ENCODE measurements at places on chromosomes 3 and 15. TPM values are rescaled to one million over a fixed set of nuclear protein-coding genes. Genes with fewer than 3 reads are reported as not detected.

- no peak overlapping the region for H3K4me3 ChIP-seq
- H3K27ac ChIP-seq: no peak overlapping the region
- DNase-seq: no peak
- H3K27me3 ChIP-seq: no peaks in the 10 kb centered on the region
- no peaks in the 10 kb centered on the region for H3K36me3 ChIP-seq
Observed at GRCh38 chr15:85984241-85984640, 95.4 kb upstream of the AGBL1 start.

DNA sequence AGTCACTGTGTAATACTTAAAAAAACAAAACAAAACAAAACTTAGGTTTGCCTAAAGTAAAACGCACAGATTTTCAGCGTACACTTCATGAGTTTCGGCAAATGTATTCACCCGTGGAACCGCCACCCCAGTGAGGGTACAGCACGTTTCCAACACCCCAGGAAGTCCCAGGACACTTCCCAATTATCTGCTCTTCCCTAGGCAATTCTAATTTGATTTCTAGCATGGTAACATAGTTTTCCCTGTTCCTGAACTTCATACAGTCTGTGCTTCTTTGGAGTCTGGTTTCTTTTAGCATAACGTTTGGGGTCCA is 497 bp upstream of the CLASP2 start:
- H3K4me1 ChIP-seq: peaks cover 12% of the 10 kb centered on the region
- no peak for DNase-seq
- no peaks in the 10 kb centered on the region for H3K36me3 ChIP-seq
- H3K27ac ChIP-seq: peak overlapping the region; percentile 100

- DNase-seq: no peak
Observed at GRCh38 chr3:189353318-189353965, 181.7 kb downstream of the TPRG1 start.

DNA sequence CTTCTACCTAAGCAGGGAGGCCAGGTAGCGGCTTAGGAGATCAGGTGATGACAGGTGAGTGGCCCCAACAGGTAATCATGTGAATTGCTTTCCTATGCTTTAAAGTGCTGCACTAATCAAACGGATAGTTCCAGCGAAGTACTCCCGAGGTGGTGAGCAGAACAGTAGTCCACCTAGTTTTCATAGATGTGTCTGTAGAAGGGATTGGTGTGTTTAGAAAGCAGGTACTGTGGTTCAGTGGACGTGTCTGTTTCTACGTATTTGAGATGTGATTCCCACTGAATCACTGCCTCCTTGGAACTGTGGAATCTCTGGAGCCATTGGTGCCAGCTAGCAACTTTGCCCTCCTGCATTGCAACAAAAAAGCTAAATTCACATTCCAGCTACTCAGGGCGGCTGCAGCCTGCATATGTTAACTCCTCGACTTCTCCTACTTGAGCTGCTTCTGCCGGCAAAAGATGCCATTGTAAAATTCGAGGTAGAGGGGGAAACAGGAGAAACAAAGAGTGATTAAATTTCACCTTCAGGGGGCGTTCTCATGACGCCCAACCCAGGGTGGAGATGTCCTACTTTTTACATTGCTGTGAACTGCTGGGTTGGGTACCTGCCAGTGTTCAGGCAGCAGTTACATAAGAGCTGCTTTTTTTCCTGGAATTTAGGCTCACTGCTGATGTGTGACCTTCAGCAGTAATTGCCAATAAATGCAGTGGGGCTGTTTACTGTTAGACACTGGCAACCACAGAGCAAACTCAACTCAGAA is 227.3 kb downstream of the ITPR1 start:
- H3K27ac ChIP-seq: peak overlapping the region; percentile 18
- DNase-seq: peak; percentile 78
- peaks cover 1% of the 10 kb centered on the region for H3K36me3 ChIP-seq
- peaks cover 56% of the 10 kb centered on the region for H3K4me1 ChIP-seq
- H3K4me3 ChIP-seq: no peak overlapping the region

DNA sequence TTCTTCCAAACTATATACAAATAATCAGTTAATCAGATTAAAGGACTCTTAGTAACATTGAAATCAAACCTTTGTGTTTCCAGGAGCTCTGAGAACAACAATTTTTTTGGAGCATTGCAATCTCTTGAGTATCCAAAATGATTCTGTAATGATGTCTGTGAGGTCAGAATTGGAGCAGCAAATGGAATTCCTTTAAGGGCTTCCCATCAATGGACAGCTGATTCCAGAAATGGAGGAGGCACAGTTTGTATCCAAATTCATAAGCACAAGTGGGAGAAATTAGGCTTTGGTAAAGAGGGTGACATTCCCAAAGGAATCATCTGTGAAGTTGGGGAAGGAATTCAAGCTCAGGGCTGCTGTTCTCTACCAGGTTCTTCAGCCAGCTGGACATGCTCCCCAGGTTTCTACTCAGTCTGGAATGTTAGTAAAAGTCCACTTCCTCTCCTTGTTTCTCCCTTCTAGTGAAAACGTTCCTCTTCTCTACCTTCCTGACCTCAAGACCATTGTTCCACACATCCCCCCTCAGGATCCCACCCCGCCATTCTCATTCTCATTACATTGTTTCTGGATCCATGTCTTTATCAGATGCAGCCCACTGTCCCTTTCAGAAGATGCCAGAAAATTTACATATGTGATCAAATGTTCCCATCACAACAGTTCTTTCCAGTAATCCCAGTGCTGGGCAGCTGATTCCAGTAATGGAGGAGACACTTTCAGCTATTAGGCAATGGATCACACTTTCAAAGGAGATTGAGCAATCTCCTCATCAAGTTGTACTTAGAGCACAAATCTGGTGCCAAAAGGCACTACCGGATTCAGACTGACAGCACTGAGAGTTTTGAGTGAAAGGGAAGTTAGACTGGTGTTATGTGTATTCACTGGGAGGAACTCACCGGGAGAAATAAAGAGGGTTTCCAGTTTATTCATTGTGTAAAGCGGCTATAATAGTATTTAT is 391.3 kb upstream of the TPRG1 start:
- no peaks in the 10 kb centered on the region for H3K27me3 ChIP-seq
- DNase-seq: peak; percentile 34
- no peak overlapping the region for H3K4me3 ChIP-seq

ACTC1 gene
- 17,901 TPM for total RNA-seq

DNA sequence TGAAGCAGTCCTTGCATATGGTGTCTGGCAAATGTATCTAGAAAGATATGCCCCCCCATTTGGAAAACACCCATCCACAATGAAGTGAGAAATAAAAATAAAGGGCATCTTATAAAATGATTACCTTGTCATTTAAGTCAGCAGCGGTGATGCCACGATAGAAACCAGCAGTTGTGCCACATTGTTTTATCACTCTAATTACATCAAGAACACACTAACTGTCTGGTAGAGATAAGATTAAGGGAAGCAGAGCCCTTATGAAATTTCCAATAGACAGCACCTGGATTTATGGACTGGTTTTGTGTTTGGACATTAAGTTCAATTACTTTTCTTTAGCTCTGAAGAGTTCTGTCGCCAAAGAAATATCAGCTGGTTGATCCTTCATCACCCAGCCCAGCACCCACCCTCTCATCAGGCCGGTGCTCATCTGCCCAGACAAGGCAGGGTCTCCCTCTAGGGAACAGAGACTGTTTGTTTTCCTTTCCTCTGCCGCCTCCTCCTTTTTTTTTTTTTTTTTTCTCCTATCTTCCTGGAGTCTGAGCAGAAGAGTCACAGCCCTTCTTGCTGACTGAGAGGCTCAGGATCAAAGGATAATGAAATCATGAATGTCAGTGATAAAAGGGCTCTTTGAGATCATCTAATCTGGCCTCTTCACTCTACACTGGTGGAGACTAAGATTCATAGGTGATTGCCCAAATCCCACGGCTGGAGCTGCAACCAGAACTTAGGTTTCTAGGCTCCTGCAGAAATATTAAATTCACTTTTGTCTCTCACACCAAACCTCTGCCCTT is 464.1 kb downstream of the NTRK3 start:
- DNase-seq: no peak
- no peaks in the 10 kb centered on the region for H3K27me3 ChIP-seq
- no peak overlapping the region for H3K4me3 ChIP-seq
- H3K4me1 ChIP-seq: no peaks in the 10 kb centered on the region
- no peak overlapping the region for H3K27ac ChIP-seq
- H3K36me3 ChIP-seq: no peaks in the 10 kb centered on the region

RTP3 gene
- total RNA-seq: not detected

RLBP1 gene
- total RNA-seq: not detected

CMTM8 gene
- 12.1 TPM for total RNA-seq

MAP1A gene
- total RNA-seq: 146 TPM

DNA sequence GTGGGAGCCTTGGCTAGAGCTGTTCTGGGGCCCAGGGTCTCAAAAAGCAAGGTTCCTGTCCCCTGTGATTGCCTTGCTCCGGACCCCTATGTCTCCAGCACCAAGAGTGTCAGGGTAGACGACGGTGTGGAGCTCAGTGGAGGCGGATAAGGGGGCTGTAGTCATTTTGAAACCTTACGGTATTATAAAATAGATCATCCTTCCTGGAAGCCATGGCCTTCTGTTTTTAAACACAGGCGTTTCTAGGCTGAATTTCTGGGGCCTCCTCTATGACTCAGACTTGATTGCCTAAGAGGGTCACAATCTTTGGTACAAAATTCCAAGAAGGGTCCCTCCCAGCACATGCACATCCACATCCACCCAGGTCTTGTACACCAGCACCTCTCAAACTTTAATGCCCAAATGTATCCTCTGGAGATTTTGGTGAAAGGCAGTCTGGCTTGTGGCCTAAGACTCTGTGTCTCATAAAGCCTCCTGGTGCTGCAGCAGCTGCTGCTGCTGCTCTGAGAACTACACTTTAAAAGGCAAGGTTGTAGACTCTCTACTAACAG is 70.5 kb upstream of the XCR1 start:
- H3K27ac ChIP-seq: peak overlapping the region; percentile 34
- DNase-seq: no peak
- no peak overlapping the region for H3K4me3 ChIP-seq
- no peaks in the 10 kb centered on the region for H3K27me3 ChIP-seq
- H3K4me1 ChIP-seq: no peaks in the 10 kb centered on the region

DNA sequence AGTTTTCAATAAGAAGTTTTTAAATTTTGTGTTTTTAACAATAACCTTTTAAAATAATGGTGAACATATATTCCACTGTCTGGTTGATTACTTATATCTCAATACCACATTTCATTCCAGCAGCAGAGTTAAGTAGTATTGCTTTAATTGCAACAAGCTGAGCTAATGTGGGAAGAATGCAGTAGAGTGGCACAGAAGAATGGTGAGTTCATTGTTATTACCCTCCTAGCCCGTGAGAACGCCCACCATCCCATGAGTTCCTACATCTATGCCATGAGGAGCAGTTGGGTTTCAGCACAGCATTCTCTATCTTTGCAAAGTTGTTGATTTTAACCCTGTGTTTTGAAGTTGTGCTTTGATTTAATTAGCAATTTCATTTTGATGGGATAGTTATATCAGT is 17.8 kb upstream of the NR2E3 start:
- DNase-seq: no peak
- H3K4me3 ChIP-seq: no peak overlapping the region
- H3K4me1 ChIP-seq: no peaks in the 10 kb centered on the region
- H3K36me3 ChIP-seq: no peaks in the 10 kb centered on the region
- H3K27me3 ChIP-seq: no peaks in the 10 kb centered on the region
- H3K27ac ChIP-seq: no peak overlapping the region

DNA sequence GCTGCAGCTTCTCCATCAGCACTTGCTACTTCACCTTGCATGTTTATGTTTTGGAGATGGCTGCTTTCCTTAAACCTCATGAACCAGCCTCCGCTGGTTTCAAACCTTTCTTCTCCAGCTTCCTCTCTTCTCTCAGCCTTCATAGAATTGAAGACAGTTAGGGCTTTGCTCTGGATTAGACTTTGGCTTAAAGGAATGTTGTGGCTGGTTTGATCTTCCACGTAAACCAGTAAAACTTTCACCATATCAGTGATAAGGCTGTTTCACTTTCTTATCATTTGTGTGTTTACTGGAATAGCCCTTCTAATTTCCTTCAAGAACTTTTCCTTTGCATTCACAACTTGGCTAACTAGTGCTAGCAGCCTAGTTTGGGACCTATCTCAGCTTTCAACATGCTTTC is 11.7 kb upstream of the GNAT1 start:
- no peak for DNase-seq
- H3K4me1 ChIP-seq: no peaks in the 10 kb centered on the region
- peaks cover 5% of the 10 kb centered on the region for H3K36me3 ChIP-seq
- H3K4me3 ChIP-seq: no peak overlapping the region

GRCh38 chr15:21261965-21262850 is 178.1 kb downstream of the POTEB3 start:
- no peaks in the 10 kb centered on the region for H3K36me3 ChIP-seq
- no peak overlapping the region for H3K4me3 ChIP-seq
- no peaks in the 10 kb centered on the region for H3K4me1 ChIP-seq
- H3K27me3 ChIP-seq: no peaks in the 10 kb centered on the region
- DNase-seq: peak; percentile 22

DNA sequence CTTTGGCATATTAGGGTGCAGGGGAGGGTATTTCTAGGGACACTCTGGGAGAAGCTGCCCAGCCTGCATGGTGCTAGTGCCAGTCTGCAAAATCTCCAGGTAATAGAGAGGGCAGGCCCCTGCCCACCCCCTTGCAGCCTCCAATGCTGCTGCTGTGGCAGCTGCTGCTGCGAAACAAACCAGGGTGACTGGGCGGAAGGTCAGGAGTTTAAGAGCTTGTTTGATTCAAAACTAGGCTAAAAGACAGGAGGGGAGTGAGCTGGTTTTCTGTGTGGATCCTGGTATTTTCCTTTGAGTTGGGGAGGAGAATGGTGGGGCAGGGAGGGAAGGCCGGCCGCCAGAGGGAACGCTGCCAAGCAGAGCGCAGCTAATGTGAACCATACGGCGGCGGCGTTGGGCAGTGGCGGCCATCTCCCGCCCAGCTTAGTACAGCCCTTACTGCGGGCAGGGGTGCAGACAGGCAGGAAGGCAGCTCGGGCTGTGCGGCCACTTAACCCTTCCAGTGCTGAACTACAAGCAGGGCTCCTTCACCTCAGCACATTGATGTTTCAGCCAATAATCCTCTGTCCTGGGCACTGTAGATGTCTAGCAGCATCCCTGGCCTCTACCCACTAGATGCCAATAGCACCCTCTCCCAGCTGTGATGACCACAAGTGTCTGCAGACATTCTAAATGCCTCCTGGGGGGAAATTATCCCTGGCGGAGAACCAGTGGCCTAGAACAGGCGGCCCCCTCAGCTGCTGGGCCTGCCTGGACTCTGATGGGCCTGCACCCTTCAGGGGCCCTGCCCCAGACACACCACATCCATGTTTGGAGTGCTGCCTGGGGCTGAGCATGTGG is 125.7 kb downstream of the EEFSEC start:
- H3K27ac ChIP-seq: no peak overlapping the region
- H3K4me3 ChIP-seq: no peak overlapping the region
- H3K27me3 ChIP-seq: no peaks in the 10 kb centered on the region
- DNase-seq: peak; percentile 83
- H3K36me3 ChIP-seq: no peaks in the 10 kb centered on the region

- H3K4me1 ChIP-seq: no peaks in the 10 kb centered on the region
- H3K36me3 ChIP-seq: no peaks in the 10 kb centered on the region
- DNase-seq: no peak
- H3K4me3 ChIP-seq: no peak overlapping the region
- H3K27me3 ChIP-seq: no peaks in the 10 kb centered on the region
Observed at GRCh38 chr3:120182613-120183511, 88.6 kb upstream of the GSK3B start.
